ENCODE measurements at places on chromosomes 16 and 17.

DNA sequence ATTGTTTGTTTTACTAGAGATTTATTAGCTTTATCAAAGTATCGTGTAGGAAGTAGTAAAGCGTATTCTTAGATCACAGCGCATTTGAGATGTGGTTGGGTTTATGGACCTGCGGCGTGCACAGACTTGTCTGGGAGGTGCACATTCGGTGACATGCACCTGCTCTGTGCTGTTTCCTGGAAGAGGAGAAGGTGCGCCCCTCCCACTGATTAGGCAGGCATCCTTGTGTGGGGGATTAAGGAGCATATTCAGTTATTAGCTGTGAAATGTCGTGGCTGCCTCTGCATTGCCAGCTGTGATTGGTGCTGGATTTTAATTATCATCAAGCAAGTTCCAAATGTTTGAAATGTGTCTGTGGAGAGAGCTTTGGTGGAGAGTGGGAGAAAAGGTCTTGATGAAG, 903.8 kb upstream of the RBFOX1 start:
- no peak for DNase-seq

GRCh38 chr17:80916246-80916645, 75.4 kb upstream of the CHMP6 start:
- DNase-seq: no peak

DNA sequence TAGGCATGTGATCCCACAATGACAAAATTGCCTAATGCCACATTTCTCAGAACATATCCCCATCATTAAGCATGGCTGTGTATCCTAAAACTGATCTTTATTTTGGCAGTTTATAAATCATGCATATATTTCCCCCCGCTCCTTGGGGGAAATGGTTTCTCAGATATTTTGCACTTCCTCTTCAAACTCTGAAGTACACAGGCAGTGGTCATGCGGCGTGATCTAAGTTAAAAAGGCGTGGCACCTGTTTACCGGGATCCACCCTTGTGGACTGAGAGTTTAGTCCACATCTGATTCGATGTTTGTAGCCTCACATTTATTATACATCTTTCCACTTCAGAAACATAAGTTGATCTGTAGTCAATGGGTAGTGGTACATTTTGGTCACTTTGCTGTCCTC, 51.4 kb downstream of the USP10 start:
- no peak for DNase-seq

DNA sequence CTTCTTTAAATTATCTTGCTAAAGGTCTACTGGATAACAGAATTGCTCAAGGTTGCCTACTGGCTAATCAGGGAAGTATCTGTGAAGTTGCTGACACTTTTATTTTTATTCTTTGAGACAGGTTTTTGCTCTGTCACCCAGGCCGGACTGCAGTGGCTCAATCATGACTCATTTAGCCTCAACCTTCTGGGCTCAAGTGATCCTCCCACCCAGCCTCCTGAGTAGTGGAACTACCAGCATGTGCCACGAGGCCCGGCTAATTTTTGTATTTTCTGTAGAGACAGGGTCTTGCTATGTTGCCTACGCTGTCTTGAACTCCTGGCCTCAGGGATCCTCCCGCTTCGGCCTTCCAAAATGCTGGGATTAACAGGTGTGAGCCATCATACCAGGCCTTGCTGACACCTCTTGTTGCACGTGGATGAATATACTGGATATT, 43.1 kb downstream of the GLG1 start:
- DNase-seq: no peak

GRCh38 chr17:55598495-55598894, 87.2 kb upstream of the SMIM36 start:
- DNase-seq: no peak

GRCh38 chr16:59878479-59878878, 1144.4 kb upstream of the GOT2 start:
- DNase-seq: no peak

DNA sequence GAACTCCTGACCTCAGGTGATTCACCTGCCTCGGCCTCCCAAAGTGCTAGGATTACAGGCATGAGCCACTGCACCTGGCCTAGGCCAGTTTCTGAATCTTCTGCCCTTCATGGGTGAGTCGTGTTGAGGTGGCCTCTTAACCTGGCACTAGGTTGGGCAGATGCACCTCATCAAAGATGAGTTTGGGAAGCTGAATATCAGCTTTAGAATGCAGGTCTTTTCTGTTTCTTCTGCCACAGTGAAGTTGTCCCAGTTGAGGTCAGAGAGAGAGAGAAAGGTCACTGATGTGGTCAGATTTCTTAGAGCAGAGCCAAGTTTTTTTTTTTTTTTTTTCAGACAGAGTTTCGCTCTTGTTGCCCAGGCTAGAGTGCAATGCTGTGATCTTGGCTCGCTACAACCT, 111.3 kb upstream of the WSCD1 start:
- DNase-seq: no peak

DNA sequence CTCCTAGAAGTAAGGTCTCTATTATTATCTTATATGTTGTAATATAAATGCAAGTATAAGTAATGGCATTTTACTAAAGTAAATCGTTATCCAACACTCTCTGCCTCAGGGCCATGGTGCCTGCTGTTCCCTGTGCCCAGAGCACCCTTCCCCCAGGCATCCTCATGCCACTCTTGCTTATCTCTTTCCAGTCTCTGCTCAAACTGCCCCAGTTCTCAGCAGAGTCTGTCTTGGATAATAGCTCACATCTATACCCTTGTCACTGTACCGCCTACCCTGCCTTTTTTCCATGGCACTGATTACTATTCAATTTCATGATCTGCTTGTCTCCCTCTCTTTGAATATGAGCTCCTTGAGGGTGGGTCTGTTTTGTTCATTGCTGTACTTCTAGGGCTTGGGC, 31.7 kb downstream of the CDH1 start:
- DNase-seq: no peak

DNA sequence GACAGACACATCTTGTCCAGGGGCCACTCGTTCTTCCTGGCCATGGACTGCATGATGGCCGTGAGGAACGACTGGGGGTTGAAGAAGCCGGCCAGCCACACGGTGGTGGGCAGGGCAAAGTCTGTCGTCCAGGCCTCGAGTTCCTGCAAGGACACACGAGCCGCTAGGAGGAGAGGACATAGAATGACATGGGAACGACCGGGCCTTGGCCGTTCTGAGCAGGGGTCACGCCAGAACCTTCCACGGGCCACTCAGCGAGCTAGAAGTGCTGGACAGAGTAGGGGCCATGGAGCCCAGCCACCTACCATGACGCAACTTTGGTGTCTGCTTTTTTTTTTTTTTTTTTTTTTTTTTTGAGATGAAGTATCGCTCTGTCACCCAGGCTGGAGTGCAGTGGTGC, 47.0 kb downstream of the PGS1 start:
- no peak for DNase-seq

- DNase-seq: no peak
Measured at GRCh38 chr17:47894498-47895346, 1.3 kb upstream of the SP2 start.

- DNase-seq: no peak
Measured at GRCh38 chr17:66892246-66892645, 57.3 kb downstream of the CACNG5 start.
